AG10803 (cell line): ENCODE measurements at places on chromosomes 7 and 10.
A peak's percentile ranks its signal among the peaks of the same experiment; 100 is the strongest.

- peak; percentile 50 for DNase-seq
These were observed 42.3 kb downstream of the NOC3L start for GRCh38 chr10:94320285-94320914.

DNA sequence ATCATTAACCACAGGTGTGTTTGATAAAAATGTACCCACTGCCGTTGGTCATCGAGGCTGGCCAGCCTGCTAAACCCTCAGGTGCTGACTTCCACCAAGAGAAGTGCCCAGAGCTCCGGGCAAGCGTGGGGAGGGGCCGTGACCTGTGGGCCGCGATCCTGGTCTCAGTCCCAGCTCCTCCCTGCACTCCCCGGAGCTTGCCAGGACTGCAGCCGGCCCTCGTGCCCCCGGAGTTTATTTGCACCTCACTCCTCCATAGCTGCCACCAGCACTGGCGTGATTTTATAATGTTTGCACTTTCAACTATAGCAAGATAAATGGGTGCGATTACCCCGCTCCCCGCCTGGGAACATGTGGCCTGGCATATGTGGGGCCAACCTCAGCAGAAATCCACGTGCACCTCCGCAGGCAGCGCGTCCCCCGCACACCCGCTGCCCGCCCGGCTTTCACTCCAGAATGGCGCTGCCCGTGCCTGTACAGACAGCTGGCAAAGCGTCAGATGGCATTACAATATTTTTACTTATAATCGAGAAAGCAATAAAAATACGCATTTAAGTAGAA is 30.8 kb downstream of the UNCX start:
- no peak for DNase-seq

GRCh38 chr10:680745-681144 is 8.7 kb downstream of the DIP2C start:
- no peak for DNase-seq

DNA sequence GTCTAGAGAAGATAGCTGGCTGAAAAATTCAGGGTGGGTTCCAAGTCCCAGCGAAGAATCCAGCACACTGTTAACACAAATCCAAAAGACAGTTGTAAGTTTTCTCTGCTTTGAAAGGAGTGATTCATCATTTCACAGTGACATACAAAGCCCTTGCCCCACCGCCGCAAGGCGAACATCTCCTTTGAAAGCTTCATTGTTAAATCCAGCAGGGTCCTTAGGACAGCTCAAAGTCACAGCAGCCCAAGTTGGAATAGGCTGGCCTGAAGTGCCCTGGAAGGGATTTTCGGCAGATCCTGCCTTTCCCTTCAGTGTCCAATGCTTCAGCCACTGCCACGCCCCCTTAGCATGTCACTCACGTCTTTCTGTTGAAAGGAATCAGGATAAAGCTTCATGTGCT is 526.1 kb downstream of the CALN1 start:
- DNase-seq, result no peak

DNA sequence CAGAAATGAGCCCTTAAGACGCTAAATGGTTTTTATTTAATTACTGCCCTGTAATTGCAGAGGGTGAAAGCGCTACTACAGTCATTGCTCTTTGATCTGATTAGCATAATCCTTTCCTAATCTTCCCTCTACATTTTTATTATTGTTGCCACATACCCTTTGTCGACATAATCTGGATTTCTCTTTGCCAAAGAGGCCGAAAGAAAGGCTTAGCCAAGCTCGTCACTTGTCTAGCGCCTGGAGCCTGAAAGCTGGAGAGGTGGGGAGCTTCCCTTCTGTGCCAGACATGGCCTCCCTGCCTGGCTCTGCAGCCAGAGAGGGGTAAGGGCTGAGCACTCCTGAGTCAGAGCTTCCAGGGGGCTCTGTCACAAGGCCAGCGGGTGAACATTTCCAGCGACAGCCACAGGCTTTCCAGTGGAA is 145.9 kb downstream of the PRKAG2 start:
- no peak for DNase-seq

DNA sequence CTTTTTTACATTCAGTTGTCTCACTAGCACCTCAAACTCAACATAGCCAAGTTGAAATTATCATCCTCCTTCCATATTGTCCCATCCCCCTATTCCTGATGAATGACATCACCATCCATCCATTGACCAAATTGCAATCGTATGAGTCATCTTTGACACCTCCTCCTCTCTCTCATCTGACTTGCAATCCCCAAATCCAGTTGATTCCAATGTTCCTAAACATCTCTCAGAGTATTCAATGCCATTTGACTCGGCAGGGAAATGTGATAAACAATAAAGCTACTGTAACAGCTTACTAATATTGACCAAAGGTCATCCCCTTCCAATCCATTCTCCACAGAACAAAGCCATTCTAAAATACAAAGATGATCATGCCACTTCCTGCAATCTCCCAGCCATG is 1047.8 kb downstream of the NRG3 start:
- no peak for DNase-seq

- DNase-seq, result peak; percentile 67
These were observed 98.6 kb upstream of the MDFIC start for GRCh38 chr7:114823290-114823689.

DNA sequence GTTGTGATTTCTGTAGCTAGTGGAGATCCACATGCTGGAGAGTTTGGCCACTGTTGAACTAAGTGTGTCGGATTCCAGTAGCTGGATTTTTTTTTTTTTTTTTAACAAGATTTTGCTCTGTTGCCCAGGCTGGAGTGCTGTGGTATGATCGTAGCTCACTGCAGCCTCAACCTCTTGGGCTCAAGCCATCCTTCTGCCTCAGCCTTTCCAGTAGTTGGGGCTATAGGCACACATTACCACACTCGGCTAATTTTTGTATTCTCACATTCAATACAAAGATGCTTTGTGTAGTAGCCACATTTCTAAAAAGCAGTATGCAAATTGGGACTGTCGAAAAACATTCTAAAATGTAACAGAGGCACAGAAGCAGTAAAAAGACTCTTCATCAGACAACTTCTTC is 63.5 kb downstream of the RABGEF1 start:
- DNase-seq, result peak; percentile 45

DNA sequence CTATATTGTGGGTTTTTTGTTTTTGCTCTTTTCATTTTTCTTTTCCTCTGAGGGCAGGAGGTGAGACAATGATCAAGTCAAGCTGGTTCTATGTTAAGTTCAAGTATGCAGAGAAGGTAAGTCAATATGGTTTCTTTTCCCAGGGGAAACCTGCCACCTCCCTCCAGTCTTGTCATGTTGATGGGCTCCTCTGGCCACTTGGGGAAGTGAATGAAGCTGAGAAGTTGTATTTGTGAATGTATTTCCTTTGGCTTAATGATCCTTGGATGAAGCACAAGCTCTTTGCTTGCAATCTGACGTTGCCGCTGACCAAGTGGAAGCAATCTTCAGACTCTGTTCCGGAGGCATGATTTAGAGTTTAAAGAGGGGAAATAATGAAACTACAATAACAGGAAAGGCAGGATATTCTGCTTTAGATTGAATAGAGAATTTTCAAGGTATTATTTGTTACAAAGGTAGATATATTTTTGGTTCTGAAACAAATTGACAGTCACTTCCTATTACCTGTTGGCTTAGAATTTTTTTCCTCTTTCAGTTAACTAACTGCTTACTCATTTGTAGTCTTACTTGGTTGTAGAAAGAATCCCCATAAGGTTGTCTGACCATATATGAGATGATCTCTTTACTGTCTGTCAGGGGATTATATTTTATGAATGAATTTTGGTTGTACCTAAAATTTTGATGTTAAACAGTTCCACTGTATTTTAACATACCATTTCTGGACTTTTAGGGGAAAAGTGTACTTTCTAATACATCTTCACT is 369.6 kb downstream of the AUTS2 start:
- no peak for DNase-seq

- no peak for DNase-seq
These were observed 4.8 kb upstream of the UBE2D4 start for GRCh38 chr7:43921423-43921822.

DNA sequence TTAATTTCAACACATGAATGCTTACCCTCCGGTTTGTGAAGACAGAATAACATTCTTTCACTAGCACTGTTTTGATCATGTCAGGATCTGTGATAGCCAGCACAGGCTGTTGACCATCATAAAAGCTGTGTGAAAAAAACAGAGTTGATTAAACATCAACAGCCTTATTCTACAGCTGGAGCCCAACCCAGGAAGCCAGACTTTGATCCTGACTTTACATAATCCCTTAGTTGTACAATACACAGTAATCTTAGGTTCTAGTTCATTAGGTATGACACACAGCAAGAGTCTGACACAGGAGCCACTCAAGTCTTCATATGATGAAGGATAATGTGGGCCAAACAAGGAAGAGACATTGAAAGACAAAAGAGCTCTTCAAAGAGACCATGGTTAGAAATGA is 11.4 kb downstream of the CYP3A4 start:
- no peak for DNase-seq

DNA sequence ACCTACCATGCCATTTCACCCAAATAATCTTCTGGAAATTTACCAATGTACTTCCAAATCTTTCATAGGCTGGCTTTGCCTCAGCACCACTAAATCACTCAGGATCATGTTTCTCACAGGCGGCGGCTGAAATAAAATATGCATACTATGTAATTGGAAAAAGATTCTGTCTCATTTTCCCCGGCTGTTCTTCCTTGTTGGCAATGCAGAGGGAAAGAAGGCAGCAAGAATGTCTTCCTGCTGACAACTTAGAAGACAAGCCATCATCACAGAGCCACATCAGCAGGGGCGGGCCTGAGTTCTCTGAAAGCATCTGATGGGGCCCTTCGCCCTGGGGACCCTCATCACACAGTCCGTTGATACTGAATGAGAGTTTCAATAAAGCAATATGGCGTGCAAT is 39.2 kb upstream of the COL1A2 start:
- peak; percentile 86 for DNase-seq

GRCh38 chr10:95742962-95743535 is 12.9 kb upstream of the ENTPD1 start:
- no peak for DNase-seq

GRCh38 chr7:97733276-97734161 is 1.6 kb downstream of the TAC1 start:
- DNase-seq, result no peak

GRCh38 chr7:18357691-18358090 is 137.9 kb upstream of the HDAC9 start:
- no peak for DNase-seq

DNA sequence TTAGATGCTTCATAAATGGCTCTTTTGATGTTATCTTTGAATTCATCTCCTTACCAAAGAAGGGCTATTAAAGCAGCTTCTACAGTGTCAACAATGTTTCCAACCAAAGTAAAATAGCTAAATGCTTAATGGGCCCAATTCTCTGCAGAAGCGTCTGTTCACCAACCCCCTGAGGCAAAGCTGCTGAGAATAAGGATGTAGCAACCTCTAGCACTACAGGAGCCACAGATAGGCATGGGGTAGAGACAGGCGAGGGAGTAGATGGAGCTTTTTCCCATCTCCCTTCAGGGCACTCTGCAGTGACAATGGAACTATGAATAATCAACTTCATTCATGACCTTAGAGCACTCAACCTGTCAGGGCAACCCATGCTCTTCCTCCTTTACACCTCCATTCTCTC is 134.1 kb downstream of the FZD1 start:
- DNase-seq, result no peak

DNA sequence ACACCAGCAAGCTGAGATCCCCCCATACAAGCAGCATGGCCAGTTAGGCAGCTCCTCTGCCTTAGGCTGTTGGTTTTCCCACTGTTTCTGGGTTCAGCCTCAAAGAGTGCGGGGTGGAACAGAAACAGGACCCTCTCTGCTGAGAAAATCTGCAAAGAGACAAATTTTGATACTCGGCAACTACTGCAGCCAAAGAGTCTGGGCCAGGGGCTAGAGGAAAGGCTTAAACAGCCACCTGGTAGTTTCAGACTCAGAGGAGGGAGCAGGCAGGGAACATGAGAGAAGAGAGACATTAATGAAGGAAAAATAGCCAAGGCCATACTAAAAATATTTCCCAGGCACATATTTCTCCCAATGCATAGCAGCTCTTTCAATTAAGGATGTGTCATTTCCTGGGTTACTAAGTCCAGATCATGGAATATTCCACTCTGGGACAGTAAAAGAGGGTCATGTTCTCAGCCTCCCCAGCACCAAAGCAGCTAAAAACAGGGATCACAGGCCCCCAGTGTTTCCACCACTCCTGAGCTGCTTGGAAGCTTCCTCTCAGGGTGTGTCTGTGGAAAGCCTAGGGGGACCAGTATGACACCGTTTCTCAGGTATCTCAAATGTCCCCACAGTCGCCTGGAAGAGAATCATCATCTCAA is 29.8 kb downstream of the PDLIM1 start:
- DNase-seq, result peak; percentile 76

DNA sequence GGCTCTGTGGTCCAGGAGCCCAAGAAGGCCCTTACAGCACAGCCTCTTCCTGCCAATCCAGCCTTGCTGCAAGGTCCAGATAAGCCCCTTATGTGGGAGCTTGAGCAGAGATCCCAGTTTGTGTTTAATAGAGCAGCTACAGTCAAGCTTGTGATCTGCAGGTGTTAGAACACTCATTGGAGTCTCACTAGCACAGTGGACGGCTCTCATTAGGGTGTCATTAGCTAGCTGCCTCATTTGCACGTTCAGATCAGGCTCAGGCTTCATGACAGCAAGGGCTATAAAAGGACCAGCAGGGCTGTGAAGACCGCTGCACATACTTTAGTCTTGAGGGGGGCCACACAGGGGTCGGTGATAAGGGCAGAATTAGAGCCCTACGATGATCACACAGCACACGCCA is 443.2 kb downstream of the RPS24 start:
- no peak for DNase-seq

DNA sequence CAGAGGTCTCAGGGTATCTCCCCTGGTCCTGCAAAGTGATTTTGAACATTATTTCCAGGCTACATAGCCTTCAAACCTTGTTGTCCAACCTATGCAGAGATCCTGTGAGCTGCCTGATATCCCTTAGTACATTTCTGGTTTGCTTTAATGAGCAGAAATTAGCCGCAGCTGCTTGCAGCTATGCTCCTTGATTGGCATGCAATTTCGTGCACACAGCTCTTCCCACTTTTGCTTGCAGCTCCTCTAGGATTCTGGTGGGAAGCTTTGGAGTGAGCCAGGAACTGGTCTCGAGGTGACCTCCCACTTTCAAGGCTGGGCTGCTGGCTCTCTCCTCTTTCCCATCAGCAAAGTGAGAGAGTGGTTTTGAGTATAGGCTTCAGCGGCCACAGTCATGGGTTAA is 45.8 kb downstream of the OAT start:
- no peak for DNase-seq

DNA sequence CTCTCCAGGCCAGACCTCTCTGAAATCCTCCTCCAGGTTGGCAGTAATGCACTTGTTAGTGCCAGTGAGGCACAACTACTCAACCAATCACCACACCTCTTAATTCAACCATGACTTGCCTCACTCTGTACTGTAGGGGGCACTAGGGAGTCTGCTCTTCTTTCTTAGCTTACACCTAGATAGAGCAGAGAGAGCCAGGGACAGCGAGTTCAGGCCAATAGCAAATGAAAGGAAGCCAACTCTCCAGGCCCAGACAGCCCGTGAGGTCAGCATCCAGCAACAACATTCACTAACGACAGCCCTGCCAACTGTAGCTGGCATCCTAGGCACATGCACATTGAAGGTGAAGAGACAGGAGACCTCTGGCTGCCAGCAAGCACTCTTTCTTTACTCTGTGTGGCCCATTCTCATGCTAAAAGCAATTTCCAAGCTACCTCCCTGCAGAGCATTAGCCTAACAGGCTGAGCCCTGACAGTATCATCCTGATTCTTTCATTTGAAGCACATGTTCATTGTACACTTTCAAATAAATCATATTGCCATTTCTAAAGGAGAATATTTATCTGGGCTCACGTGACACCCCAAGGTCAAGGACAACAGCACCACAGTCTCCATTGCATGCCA is 136.3 kb downstream of the DPY19L1 start:
- DNase-seq, result no peak
